ENCODE measurements at places on chromosomes 1 and 21. TPM values are rescaled to one million over a fixed set of nuclear protein-coding genes. Genes with fewer than 3 reads are reported as not detected.

DNA sequence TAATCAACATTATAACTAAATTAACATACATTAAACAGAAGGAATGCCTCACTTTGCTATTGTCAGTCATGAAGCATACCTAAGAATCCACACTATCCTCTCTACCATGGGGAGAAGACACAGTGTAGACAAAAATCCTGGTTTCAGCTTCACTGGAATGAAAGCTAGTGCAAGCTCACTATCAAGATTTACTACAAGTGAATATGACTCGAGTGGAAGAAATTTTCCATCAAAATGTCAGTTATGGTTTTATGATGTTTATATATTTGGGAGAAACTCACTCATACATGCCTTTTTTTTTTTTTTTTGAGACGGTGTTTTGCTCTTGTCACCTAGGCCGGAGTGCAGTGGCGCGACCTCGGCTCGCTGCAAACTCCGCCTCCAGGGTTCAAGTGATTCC, 424.3 kb downstream of the KCNT2 start:
- no peak for DNase-seq

DNA sequence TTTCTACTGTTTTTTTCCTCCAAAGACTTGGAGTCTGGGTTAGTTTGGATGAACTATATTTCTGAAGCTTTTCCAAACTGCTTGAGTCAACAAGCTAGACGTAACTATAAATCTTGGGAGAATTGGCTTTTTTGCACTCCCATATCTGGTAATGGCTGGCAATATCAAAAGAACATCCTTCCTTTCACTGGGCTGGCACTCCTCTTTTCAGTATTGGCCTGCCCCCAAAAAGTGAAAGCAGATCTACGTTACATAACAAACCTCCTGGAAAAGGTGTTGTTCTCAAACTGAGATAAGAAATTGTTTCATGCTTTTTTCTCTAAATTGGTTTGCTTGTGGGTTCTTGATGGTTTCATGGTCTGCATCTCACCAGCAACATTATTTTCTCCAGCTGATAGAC, 499.3 kb downstream of the NEGR1 start:
- DNase-seq, result no peak

DNA sequence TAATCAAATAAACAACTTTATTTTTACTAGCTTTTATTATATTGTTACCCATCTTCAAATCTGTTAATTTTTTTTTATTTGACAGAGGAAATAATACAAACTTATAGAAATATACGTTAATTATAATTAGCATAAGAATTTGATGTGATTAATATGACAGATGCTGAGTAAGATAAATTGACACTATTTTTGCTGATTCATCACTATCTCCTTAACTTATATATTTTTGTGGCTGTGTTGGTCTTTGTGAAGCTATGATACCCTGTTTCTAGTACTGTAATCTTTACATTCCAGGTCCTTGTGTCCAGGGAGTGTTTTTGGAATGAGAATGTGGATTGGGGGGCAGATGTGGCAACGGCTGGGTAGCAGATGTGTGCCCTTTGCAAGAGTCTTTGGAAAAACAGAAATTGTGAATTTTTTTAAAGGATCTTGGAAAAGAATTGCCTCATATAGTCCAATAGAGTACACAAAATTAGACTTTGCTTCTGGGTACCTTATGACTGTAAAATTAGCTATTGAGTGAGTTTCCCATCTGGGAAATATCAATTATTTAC, 102.6 kb downstream of the KCNK2 start:
- DNase-seq, result no peak

GRCh38 chr1:182113879-182114626, 52.5 kb upstream of the ZNF648 start:
- no peak for DNase-seq

- no peak for DNase-seq
These were observed at the start of gene NPPA for GRCh38 chr1:11847667-11848372. Gene NPPA, minus strand, starts transcription at chr1:11847783. Its CDS starts 99 bp downstream, at chr1:11847684.

DNA sequence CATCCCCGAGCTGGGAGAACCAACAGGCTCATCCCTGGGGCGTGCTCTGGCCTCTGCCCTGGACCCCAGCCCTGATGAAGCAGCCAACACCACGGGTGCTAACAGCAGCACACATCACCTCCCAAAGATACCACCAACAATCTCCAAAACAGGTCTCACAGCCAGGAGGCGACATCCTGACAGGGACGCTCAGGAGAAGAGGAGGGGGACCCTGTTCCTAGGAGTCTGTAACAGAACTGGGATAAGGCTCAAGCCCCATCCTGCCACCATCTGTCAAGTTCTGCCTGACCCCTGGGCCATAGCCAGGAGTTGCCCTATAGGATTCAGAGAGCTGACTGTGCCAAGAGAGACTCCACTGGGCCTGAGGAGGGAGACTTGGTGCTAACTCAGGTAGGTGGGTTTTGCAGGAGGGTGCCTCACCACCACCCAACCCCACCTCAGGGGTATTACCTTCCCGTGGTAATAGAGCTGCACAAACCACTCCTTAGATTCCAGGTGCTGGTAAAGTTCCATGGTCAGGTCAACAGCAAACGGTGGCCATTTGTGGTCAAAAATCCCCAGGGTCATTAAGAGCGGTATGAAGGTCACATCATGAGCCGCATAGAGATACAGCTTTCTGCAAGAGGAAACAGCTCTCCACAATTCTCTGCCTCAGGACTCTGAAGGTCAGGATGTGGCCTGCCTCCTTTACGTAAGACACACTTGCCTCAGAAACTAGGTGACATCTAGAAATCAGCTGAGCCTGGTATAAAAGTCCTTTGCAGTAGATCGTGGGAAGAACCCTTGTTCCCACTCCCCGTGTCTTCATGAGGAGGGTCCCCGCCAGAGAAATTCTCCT, 22.3 kb downstream of the ACP6 start:
- no peak for DNase-seq

DNA sequence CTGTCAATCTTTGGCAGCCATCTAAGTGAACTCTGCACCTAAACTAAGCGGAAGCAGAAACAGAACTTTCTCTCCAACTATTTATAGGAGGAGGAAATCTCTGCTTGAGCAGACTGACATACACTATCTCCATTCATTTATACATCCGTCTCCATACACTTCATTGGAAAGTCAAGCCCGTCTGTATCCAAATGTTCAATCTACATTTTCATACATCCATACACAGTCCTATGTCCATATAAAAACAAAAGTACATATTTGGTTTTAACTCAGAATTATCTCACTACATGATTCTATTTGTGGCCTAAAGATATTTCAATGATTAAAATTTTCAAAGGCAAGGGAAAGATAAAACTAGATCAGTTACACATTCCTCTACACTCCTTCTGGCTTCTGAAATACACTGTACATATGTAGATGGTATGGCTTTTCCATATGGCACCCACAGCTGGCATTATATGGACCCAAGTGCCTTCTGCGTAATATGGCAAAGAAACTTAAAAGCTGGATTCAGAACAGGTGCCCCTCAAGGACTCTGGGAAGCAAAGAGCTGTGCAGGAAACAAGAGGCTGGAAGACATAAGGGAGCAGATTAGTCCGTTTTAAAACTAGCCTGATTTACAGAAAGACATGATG, 35.5 kb downstream of the ILDR2 start:
- no peak for DNase-seq

DNA sequence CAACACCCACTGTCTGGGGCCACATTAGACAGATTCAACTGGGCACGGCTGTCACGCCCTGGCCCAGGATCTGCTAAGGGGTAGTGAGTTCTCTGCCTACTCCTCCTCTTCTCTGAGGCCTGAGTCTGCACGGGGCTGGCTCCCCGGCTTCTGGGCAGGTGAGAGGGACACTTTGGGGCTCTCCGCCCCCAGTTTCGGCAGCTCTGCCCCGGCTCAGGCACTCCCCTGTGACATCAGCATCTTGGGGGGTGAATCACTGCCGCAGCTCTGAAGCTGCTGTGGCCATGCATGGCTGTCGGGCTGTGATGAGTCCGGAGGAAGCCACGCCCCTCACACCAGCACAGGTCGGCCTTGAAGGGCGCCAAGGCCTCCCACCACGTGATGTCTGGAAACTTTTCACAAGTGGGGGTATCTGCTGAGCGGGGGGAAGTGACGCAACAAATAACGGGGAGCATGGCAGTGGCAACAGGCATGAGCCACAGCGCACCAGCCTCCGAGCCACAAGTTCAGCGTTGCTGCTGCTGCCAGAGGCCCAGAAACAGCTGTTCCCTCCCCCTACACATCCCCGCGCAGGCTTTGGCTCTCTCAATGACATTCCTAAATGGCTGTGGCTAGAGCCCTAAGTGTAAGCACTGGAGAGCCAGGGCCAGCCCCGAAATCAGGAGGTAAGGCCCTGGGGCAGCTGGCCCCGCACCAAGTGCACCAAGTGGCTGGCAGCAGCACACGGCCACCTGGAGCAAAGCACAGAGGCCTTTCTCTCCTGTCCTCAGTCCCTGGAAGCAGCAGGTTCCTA, 26.3 kb downstream of the ZBTB17 start:
- DNase-seq, result peak; percentile 91

DNA sequence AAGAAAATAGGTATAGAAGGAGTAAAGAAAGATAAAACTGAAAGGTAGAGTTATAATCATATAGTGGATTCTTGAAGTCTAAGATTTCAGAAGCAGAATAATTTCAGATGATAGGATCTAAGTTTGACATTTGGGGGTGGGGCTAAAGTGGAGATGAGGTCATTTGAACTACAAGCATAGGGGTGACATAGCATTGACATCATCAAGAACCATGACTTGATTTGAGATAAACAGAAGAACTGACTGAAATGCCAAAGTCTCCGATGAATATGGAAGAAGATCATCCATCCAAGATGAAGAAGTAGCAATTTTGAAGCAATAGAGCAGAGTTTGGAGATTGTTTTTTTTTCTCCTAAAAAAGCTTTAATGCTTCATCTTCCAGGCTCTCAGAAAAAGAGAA, 122.3 kb downstream of the MACF1 start:
- DNase-seq, result no peak

DNA sequence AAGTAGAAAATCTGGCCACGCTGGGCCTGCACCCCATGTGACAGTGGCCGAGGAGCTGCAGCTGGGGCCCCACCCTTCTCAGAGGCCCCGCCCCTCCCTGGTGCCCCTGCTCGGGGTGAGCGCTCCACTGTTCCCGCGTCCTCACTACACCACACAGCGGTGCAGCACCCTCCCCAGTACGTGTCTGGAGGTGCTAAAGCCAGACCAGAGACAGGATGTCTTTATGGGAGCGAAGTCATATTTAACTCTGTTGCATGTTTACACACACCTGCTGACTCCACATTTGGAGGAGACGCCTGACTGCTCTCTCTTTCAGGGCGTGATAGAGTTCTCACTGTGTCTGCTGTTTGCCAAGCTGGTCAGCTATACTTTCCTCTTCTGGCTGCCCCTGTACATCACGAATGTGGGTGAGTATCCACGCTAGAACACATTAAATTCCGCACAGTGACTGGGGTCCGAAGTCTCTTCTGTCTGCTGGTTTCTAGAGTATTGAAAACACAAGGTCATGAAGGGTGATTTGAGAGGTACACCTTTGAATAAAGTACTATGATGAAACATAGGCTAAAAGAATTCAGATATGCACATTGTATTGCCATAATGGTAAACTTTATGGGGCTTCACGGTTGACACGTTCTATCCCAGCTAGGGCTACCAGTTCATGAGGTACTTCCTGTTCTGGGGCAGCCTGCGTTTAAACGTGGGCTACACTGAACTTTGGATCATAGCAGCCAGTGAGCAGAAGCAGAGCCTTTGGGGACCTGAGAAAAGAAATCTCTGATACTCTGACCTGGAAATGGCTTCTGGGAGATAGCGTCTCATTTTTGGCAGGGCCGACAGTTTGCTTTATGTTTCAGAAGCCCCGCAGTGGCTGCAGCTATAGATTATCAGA, 48.4 kb downstream of the SLC37A1 start:
- peak; percentile 17 for DNase-seq

DNA sequence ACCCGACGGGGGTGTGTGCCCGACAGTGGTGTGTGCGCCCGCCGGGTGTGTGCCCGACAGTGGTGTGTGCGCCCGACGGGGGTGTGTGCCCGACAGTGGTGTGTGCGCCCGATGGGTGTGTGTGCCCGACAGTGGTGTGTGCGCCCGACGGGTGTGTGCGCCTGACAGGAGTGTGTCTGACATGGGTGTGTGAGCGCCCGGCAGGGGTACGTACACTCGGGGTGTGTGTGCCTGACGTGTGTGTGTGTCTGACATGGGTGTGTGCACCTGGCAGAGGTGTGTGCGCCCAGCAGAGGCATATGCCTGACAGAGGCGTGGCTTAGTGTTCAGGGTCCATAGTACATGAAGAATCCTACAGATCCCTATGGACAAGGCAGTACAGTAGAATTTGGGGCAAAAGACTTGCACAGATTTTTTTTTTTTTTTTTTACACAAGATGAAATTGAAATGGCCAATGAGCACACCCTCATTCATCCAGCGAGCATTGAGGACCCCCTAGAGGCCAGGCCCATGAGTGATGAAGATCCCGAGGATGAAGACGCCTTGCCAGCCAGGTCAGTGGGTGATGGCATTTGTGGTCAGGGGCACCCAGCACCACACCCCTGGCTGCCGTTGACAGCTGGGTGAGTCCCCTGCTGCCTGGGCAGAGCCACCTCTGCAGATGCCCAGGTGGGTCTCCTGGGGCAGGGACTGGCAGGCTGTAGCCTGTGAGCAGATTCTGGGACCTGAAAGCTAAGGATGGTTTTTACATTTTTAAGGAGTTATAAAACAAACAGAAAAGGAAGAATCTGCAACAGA, 60.1 kb downstream of the ADARB1 start:
- DNase-seq, result no peak

DNA sequence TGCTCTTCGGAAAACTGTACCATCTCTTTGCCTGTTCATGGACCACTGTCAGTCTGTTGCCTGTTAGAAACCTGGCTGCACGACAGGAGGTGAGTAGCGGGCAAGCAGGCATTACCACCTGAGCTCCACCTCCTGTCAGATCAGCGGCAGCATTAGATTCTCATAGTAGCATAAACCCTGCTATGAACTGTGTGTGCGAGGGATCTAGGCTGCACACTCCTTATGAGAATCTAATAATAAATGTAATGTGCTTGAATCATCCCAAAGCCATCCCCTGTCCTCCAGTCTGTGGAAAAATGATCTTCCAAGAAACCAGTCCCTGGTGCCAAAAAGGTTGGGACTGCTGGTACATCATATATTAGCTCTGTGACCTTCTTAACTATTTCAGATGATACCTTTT, 110.0 kb downstream of the SMYD3 start:
- DNase-seq, result no peak

- no peak for DNase-seq
These were observed 31.9 kb downstream of the KIF14 start for GRCh38 chr1:200588698-200589097.

DNA sequence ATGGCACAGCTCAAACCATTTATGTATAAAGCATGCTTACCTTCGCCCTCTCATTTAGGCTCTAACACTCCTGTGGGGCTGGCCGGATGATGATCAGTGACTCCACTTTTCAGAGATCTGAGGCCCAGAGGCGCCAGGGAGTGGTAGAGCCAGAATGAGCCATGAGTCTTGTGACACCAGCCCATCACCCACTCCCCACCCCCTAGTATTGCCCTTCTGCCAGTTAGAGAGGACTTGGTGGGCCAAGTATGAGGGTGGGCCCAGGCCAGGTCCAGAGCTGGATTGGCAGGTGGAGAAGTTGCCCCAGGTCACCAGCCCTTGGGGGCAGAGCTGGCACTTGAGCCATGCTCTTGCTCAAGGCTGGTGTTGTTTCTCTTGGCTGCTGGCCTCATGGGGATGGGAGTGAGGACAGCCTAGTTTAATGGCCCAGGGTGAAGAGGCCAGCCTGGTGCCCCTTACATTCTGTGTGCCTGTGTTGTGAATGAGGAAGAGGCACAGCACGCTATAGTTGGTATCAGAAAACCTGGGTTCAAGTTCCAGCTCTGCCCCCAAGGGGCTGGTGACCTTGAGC, 30.2 kb upstream of the TTC4 start:
- no peak for DNase-seq

The KIF2C gene
- 55.4 TPM for total RNA-seq

The ABCA4 gene
- not detected for total RNA-seq

The OR2T35 gene
- not detected for total RNA-seq

The INSRR gene
- not detected for total RNA-seq

Measured in Caki2 (cell line).